ENCODE measurements at places on chromosomes 2 and 18.

DNA sequence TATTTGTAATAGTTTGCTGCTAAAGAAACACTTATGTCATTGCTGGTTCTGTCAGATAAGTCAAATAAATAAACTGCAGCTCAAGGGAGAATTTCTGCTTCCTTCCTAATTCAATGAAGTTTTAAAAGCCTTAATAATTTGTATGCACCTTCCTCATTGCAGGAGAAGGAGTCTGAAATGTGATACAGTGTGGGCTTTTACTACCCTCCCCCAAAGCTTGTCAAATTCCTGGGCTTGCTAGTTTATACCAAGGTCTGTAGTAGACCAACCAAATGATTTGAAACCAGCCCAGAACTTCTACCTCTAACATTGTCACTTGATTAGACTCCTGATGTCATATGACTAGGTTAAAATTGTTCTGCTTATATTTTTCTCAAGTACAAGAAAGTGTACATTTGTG, 131.8 kb downstream of the DTNA start:
- no peak for DNase-seq
- no peaks in the 10 kb centered on the region for H3K4me1 ChIP-seq
- H3K27ac ChIP-seq = no peak overlapping the region
- no peak overlapping the region for H3K4me3 ChIP-seq
- H3K27me3 ChIP-seq = peaks cover 4% of the 10 kb centered on the region
- H3K36me3 ChIP-seq = no peaks in the 10 kb centered on the region

DNA sequence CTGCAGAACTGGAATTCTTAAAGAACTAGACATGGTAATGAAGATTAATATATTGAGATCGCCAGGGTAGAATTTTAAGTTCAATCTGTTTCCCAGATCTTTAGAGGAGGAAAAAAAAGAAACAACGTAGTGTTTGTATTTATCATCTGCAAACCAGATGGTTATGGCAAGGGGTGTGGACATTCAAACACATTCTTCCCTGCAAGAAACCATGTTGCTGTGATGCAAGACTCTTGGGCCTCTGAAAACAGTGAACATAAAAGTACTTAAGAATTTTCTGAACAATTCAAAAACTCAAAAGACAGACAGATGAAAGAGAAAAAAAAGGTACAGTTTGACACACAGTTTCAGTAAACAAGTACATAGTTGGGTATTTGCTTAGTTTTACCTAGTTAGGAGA, 35.6 kb downstream of the COL5A2 start:
- H3K27me3 ChIP-seq = no peaks in the 10 kb centered on the region
- H3K27ac ChIP-seq = no peak overlapping the region
- no peaks in the 10 kb centered on the region for H3K36me3 ChIP-seq
- peaks cover 8% of the 10 kb centered on the region for H3K4me1 ChIP-seq
- no peak for DNase-seq

- no peak for DNase-seq
- H3K27ac ChIP-seq = no peak overlapping the region
- H3K27me3 ChIP-seq = peaks cover 3% of the 10 kb centered on the region
- H3K4me3 ChIP-seq = no peak overlapping the region
Measured at GRCh38 chr2:65464604-65465003, 32.2 kb upstream of the SPRED2 start.

GRCh38 chr2:58926112-58926511, 685.0 kb upstream of the FANCL start:
- DNase-seq = no peak
- H3K4me1 ChIP-seq = no peaks in the 10 kb centered on the region
- no peaks in the 10 kb centered on the region for H3K27me3 ChIP-seq
- H3K4me3 ChIP-seq = no peak overlapping the region
- no peak overlapping the region for H3K27ac ChIP-seq

- H3K27me3 ChIP-seq = no peaks in the 10 kb centered on the region
- DNase-seq = no peak
- H3K4me1 ChIP-seq = peaks cover 5% of the 10 kb centered on the region
- no peaks in the 10 kb centered on the region for H3K36me3 ChIP-seq
- no peak overlapping the region for H3K4me3 ChIP-seq
Measured at GRCh38 chr2:43312755-43313641, 86.6 kb upstream of the ZFP36L2 start.

- DNase-seq = no peak
- no peak overlapping the region for H3K4me3 ChIP-seq
- no peaks in the 10 kb centered on the region for H3K36me3 ChIP-seq
- H3K4me1 ChIP-seq = no peaks in the 10 kb centered on the region
Measured at GRCh38 chr2:192593561-192593960, 398.8 kb upstream of the TMEFF2 start.

- no peaks in the 10 kb centered on the region for H3K4me1 ChIP-seq
- no peak overlapping the region for H3K4me3 ChIP-seq
- DNase-seq = no peak
- H3K27me3 ChIP-seq = no peaks in the 10 kb centered on the region
- no peaks in the 10 kb centered on the region for H3K36me3 ChIP-seq
Measured at GRCh38 chr18:1539276-1539675, 634.6 kb downstream of the ADCYAP1 start.

- H3K27ac ChIP-seq = no peak overlapping the region
- no peaks in the 10 kb centered on the region for H3K4me1 ChIP-seq
- no peak overlapping the region for H3K4me3 ChIP-seq
- no peak for DNase-seq
Measured at GRCh38 chr2:165911231-165911630, 42.3 kb downstream of the TTC21B start.

GRCh38 chr2:45680351-45680967, 29.0 kb downstream of the PRKCE start:
- H3K4me3 ChIP-seq = no peak overlapping the region
- no peak for DNase-seq
- H3K4me1 ChIP-seq = peaks cover 30% of the 10 kb centered on the region
- no peaks in the 10 kb centered on the region for H3K36me3 ChIP-seq
- H3K27ac ChIP-seq = no peak overlapping the region

GRCh38 chr18:8661754-8662559, 43.4 kb upstream of the MTCL1 start:
- no peaks in the 10 kb centered on the region for H3K36me3 ChIP-seq
- peak; percentile 43 for DNase-seq
- H3K4me1 ChIP-seq = peaks cover 35% of the 10 kb centered on the region

DNA sequence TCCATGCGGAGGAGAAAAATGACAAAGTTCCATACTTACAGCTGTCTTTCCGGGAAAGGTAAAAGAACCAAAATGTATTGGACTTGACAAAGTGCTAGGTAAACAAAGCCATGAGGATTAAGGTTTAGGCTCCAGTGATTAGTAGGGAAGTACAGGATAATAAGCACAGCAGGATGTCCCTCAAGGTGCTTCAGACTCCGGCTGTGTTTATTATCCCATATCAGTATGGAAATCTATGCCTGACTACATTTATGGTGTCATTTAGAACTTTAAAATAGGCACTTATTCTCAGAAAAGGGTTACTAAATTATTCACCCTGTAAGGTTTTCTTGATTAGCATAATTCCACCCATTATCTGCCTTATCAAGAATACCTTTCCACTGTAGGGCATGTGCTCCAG, 136.3 kb upstream of the CCDC68 start:
- no peaks in the 10 kb centered on the region for H3K4me1 ChIP-seq
- H3K27me3 ChIP-seq = no peaks in the 10 kb centered on the region
- no peak overlapping the region for H3K4me3 ChIP-seq
- DNase-seq = no peak

GRCh38 chr2:54574107-54574859, 118.2 kb downstream of the SPTBN1 start:
- peaks cover 26% of the 10 kb centered on the region for H3K4me1 ChIP-seq
- H3K36me3 ChIP-seq = peaks cover 4% of the 10 kb centered on the region
- H3K27ac ChIP-seq = no peak overlapping the region
- no peak overlapping the region for H3K4me3 ChIP-seq
- DNase-seq = no peak

GRCh38 chr18:42548493-42548892, 567.0 kb downstream of the RIT2 start:
- H3K36me3 ChIP-seq = no peaks in the 10 kb centered on the region
- DNase-seq = no peak
- no peak overlapping the region for H3K4me3 ChIP-seq

DNA sequence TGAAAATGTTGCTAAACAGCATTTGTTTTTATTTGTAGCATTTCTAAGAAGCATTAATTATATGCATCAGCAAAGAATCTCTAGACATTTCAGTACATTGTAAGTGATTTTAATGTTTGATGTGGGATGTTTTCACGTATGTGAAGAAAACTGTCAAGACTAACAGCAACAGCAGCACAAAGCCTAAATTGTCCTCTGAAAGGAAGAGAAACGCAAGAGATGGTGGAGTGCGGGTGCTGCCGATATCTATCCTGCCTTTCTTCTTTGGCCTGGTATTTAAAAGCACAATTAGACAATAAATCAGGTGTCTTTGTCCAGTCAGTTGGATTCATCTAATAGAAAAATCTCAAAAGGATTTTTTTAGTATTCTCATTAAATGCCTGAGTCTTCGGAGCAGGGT, 3.1 kb downstream of the TWIST2 start:
- no peak overlapping the region for H3K4me3 ChIP-seq
- no peak for DNase-seq
- H3K36me3 ChIP-seq = no peaks in the 10 kb centered on the region
- peaks cover 5% of the 10 kb centered on the region for H3K27me3 ChIP-seq
